Muscle of leg (tissue), 16 donors: ENCODE measurements at places on chromosomes 11 and 22. TPM values are rescaled to one million over a fixed set of nuclear protein-coding genes. Genes with fewer than 3 reads are reported as not detected.

The GLYAT gene
- total RNA-seq = not detected

The BCO2 gene
- total RNA-seq = 8.3 TPM

The PDHX gene
- total RNA-seq = 28.6 TPM

The ZNF195 gene
- 20.1 TPM for total RNA-seq
